ENCODE measurements at places on chromosomes 16 and 17. TPM values are rescaled to one million over a fixed set of nuclear protein-coding genes. Genes with fewer than 3 reads are reported as not detected.

The PALB2 gene
- 22.9 TPM for total RNA-seq

The KCNAB3 gene
- 7.6 TPM for total RNA-seq

The STH gene
- total RNA-seq, result not detected

The SCNN1B gene
- total RNA-seq, result not detected

The MMP15 gene
- total RNA-seq, result 0.25 TPM

The CALB2 gene
- total RNA-seq, result not detected

GRCh38 chr17:59396134-59396826 lies 64.8 kb downstream of the YPEL2 start:
- DNase-seq, result no peak

DNA sequence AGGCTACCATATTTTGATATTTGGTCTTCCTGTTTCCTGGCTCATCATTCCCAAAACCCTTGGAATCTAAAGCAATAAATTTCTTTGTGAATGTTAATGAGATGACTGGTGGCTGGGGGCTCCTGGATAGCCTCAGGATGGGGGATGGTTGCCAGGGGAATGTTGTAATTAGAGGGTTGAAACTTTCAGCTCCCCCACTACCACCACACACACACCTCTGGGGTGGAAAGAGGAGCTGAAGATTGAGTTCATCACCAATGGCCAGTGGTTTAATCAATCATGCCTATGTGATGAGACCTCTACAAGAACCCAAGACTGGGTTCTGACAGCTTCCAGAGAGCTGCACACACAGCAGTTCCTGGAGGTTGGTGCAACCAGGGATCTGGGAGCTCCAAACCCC lies 59.1 kb downstream of the HS3ST3A1 start:
- no peak for DNase-seq

- no peak for DNase-seq
Measured at GRCh38 chr17:42527932-42528331, 8.1 kb upstream of the NAGLU start.

DNA sequence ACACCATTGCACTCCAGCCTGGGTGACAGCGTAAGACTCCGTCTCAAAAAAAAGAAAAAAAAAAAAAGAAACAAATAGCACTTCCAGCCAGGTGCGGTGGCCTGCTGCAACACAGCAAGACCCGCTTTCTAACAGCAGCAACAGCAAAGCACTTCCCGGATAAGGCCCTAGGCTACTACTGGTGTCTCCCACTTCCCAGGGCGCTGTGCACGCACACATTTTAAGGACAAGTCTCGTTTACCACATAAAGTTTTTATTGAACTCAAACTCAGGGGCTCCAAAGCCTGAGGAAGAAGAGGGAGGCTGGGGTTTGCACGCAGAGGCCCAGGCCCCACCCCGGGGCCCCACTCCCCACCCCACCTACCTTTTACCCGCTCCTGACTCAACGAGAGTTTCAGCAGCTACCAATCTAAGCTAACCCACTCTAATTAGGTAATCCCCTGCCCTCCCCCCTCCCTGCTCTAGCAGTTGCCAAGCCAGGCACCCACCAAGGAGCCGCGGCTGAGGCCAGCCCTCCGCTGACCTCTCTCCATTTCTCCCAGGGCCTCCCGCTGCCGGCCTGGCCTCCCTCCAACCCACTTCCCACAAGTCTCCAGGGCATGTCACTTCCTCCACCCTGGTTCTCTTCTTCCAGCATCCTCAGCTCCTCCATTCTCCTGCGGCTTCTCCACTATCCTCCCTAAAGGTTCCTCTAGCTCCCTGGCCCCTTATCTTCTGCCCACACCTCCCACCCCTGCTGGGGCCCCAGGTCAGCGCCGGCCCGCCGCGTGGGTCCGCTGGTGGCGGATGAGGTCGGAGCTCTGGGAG lies 2.4 kb downstream of the ZNF768 start:
- DNase-seq, result no peak

- no peak for DNase-seq
Measured at GRCh38 chr17:42188749-42189650, 3.7 kb upstream of the HCRT start.
